ENCODE measurements at places on chromosomes 4 and X.
A peak's percentile ranks its signal among the peaks of the same experiment; 100 is the strongest.

DNA sequence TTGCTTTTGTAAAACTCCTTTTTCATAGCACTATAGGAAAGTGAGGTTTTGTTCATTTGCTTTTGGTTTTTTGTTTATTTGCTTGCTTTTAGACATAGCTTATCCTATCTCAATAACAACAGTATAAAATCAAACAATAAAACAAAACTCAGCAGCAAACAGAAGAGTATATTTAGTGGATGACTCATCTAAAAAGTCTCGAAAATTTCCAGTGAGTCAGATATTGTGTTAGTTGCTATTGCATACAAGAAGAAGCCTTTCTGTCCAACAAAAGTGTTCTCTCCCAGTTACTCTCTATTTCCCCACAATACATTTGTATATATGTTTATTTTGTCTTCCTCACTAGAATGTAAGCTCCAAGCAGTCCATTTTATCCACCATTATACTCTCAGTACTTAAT is 36.0 kb upstream of the NPNT start:
- DNase-seq: peak; percentile 46

- DNase-seq: peak; percentile 82
Measured at GRCh38 chr4:110742143-110742542, 119.3 kb upstream of the PITX2 start.

GRCh38 chr4:92382128-92382527 is 78.4 kb downstream of the GRID2 start:
- DNase-seq: peak; percentile 15

DNA sequence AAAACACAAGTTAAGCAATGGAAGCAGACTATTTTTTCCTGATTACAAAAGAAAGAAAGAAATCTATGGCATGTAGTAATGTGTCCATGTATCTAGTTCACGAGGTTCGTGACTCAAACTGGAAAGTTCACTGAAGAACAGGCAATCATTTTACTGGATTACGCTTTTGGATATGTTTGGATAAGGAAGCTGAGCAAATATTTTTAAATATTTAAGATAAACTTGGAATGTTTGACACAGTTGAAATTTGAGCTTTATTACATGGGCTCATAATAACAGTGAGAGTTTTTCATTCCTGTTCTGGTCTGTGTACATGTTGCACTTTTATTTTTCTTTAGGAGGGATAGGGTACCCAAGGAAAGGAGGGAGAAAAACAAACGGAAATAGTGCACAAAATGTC is 244.2 kb upstream of the GK2 start:
- DNase-seq: peak; percentile 57

GRCh38 chr4:6017800-6018199 is 431 bp downstream of the C4orf50 start:
- DNase-seq: no peak

GRCh38 chr4:6362896-6363295 is 93.2 kb downstream of the WFS1 start:
- peak; percentile 33 for DNase-seq

GRCh38 chr4:89113415-89113814 is 2.1 kb downstream of the TIGD2 start:
- DNase-seq: no peak

GRCh38 chrX:53883196-53883595 is 161.1 kb downstream of the PHF8 start:
- no peak for DNase-seq

DNA sequence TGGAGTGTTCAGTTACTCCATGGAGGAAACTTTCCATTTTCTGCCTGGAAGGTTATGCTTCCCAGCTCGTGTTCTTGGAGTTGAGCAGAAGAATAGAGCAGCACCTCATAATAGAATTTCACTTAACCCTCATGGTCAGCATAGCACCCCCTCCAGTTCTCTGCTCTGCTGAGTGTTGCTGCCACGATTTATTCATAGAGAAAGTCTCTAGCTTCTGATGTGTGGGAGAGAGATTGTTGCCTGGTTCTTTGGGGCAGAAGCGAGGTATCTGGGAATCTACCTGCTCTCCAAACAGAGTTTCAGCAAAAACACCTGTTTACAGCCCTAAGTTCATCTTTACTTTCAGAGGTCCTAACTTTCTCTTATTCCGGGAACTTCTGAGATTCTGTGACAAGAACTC is 3.9 kb upstream of the DTHD1 start:
- no peak for DNase-seq

DNA sequence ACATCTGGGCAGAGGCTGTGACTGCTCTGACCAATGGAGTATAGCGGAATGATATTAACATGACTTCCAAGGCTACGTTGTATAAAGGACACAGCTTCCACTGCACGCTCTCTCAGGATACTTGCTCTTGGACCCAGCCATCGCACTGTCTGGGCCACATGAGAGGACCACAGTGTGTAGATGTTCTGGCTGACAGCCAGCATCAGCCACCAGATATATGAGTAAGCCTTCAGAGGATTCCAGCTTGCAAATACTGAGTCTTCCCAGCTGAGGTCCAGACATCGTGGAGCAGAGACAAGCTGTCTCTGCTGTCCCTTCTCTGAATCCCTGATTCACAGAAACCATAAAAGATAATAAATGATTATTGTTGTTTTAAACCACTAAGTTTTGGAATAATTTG is 146.8 kb upstream of the USP9X start:
- peak; percentile 87 for DNase-seq

DNA sequence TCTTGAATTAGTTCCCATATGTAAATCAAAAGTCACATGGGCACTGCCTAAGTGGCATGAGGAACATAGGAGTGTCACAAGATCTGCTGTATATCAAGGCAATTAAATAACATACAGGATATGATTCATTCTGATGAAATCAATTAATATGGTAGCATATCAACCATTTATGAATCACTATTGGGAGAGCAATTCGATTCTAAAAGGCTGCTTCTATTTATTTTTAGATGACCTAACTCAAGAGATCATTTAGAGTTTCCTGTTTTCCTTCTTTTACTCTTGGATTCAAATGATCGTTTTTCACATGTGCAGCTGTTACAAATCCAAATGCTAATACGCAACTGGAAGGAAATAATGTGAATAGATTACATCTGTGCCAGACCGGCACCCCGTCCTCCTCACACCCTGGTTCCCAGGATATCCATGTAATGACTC is 81.9 kb downstream of the HCCS start:
- DNase-seq: peak; percentile 30

DNA sequence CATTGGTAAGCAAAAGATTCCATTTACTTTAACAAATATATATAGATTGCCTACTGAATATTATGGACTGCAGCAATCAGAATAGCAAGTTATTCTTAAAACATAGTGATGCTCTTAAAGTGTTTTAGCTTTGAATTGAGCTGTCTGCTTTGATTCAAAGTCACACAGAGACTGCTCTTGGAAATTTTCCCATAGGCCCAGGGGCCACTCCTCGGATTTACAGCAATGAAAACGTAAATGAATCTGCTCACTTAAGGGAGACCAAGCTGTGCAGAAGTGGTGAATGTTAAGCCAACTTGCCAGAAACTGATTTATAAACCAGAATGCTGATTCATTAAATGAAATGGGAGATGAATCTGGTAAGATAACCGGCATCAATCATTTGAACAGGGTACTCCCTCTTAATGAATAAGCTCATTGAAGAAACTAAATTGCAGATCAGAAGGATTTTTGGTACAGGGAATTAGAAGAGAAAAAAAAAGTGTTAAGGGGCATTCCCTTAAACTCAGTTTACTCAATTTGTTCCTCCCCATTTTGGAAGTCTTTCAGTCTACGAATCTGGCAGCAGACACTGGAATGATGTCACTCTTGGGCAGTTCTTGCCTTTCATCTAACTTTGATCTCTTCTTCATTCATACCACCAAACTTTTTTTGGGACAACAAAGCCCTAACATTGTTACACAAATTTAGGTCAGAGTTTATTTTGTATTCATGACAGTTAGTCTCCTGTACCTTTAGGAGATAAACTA is 363.3 kb upstream of the MAGEB2 start:
- DNase-seq: no peak

GRCh38 chrX:21974011-21974385 is 33.5 kb downstream of the SMS start:
- DNase-seq: no peak

- no peak for DNase-seq
Measured at GRCh38 chr4:24809376-24809775, 14.0 kb downstream of the SOD3 start.

GRCh38 chrX:132482632-132483031 is 6.2 kb downstream of the MBNL3 start:
- no peak for DNase-seq

DNA sequence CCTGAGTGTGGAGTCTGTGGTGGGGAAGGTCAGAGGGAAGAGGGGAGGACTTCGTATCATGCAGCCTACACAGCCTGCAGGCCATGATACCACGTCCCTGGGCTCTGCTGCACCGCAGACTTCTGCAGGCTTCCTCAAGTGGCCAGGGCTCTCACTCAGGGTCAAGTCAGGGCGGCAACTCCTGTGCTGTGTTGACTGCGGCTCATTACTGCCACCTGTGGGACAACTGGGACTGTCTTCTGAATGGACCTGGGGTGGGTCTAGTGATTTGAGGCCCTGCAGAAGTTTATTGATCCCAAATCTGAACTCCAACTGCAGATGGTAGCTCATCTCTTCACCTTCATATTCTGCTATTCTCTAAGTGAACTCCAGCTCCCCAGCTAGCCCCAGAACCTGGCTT is 167.1 kb downstream of the NSUN7 start:
- DNase-seq: peak; percentile 24

GRCh38 chr4:174437324-174437723 is 85.0 kb downstream of the HPGD start:
- peak; percentile 65 for DNase-seq

- no peak for DNase-seq
Measured at GRCh38 chrX:7522860-7523259, 320.1 kb upstream of the VCX start.

DNA sequence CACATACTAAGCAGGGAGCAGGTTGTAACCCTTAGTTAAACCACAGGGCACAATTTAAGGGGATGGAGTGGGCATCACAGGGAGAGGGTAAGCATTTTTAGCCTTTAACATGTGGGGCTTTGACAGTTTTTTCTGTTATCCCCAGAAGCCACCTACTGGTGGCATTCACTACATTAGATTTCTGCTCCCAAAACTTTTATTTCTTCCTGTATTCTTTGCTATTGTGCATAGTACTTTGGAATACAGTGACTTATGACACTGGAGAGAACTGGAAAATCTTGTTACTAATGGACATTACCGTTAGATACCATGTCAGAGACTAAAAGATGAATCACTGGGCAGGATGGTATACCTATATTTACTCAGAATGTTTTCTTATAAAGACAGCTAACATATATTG is 7.3 kb downstream of the TRIM75 start:
- DNase-seq: no peak

DNA sequence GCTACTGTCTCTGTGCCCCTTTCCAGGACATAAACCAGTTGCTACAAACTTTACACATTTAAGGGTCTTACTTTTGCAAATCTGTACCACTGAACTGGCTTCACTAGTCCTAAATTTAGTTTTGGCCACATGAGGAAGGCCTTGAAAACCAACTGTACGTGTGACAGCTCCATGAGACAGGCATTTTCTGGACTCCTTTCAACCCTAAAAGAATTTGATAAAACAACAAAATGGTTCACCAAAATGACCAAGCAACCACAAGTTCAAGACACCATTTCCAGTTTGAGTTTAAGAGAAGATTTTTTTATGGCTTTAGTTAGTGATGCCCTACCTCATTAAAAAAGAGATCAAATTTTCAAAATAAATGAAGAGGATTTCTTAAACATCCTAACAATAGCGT is 246.4 kb downstream of the ZNF674 start:
- DNase-seq: peak; percentile 53

DNA sequence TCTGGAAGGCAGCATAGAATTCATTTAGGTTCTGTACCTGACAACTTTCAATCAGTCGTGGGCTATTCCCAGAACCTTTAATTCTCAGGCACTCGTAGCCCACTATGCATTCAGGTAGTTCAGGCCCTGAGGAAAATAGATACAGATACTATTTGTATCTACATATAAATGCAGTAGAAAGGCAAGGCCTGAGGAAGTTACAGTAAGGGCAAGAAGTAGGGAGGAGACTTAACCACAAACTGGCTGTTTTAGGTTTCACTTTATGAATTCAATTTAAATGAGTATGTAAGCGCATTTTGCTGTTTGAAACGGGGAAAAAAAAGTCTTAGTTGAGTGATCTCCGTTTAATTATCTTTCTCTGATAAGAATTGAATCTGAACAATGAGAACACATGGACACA is 529.4 kb upstream of the ATOH1 start:
- no peak for DNase-seq

DNA sequence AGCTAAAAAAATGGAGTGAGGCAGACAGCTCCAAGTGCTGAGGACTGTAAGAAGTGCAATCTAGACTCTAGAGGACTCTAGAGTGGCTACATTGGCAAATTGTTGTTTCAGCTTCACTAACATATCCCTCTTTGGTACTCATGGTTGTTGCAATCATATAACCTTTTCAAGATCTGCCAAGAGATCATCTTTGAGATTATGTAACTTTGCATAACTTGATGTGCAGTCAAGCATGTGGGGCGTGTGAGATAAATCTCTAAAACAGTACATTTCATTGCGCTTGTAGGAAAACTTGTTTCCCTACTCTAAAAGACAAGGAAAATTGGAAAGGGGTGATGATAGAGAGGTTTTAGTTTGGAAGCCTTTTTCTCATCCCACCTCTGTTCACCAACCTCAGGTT is 11.2 kb upstream of the BRS3 start:
- DNase-seq: no peak

- DNase-seq: peak; percentile 83
Measured at GRCh38 chr4:33780952-33781791, 2463.1 kb downstream of the ARAP2 start.

DNA sequence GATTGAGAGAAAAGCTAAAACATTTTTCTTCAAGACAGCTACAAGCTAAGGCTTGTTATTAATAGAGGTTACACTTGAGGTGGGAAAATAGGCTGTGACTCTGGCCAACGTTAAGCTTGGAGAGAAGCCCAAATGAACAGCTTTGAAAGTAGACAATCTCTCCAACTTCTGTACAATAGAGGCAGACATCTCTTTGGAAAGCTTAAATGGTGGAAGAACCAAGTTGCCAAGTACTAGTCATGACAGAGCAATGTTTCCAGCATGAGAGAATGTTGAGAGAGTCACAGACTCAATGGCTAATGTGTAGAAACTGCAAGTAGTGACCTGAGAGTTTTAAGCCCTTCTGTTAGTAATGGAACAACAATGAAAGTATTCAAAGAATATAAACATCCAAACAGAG is 298.1 kb downstream of the INPP4B start:
- no peak for DNase-seq

GRCh38 chr4:146029147-146029546 is 90.5 kb upstream of the ZNF827 start:
- peak; percentile 51 for DNase-seq

DNA sequence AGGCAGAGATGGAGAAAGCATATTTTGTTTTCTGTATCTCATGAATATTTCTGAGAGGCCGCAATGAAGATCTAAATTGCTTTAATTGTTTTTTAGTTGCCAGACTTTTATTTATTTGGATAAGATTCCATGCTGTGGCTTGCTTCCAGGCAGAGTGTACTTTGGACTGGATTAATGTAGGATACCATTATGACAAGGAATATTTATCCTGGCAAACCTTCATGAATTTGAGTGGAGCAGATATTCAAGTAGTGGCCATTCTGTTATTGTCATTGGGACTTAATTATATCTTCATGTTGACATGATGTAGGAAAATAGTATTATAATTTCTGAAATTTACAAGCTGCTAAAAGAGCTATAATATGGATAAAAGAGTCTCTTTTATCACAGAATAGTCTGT is 182.9 kb downstream of the C4orf33 start:
- DNase-seq: no peak

- DNase-seq: peak; percentile 78
Measured at GRCh38 chr4:184653650-184654049, 4.1 kb downstream of the PRIMPOL start.

GRCh38 chrX:4263030-4263803 is 549.8 kb upstream of the PRKX start:
- DNase-seq: no peak
